Nephron progenitor cell (in vitro differentiated cells): ENCODE measurements at places on chromosomes 1 and 21.

DNA sequence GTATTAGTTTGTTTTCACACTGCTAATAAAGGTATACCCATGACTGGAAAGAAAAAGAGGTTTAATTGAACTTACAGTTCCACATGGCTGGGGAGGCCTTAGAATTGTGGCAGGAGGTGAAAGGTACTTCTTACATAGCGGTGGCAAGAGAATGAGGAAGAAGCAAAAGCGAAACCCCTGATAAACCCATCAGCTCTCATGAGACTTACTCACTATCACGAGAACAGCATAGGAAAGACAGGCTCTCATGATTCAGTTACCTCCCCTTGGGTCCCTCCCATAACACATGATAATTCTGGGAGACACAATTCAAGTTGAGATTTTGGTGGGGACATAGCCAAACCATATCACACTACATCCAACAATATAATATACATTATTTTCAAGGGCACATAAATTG is 145.7 kb upstream of the BARHL2 start:
- no peak for DNase-seq

- DNase-seq = no peak
Measured at GRCh38 chr21:27831816-27832569, 865.1 kb upstream of the ADAMTS5 start.

DNA sequence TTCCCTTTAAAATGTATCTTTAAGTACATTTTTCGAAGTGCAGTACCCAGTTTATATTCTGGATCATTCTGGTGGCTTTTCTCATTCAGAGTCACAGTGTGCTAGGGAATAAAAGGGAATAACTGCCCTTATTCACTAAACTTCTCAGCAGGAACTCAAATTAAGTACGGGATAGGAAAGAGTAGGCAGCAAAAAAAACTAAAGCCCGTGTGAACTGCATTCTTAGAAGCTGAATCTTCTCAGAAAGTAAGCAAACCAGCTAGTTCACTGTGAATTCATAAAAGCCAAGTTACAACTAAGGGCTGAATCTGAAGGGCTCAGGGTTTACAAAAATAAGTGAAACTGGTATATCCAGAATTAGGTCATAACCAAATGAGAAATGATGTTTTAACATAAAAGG is 22.0 kb downstream of the PRPF38A start:
- DNase-seq = no peak

DNA sequence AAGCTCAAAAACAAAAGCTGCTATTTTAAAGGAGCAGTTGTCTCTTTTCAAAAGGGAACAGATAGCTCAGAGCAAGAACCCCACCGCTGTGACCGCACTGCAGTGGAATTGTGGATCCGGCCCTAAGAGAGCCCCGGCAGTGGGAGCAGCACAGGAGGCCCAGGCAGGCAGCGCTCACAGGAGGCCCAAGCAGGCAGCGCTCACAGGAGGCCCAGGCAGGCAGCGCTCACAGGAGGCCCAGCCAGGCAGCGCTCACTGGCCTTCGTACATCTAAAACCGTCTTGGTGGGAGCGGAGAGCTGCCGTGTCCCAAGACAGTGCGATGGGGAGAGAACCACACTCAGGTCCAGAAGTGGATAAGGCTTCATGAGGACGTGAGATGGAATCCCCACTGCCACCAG is 4.0 kb downstream of the TFF3 start:
- DNase-seq = no peak

DNA sequence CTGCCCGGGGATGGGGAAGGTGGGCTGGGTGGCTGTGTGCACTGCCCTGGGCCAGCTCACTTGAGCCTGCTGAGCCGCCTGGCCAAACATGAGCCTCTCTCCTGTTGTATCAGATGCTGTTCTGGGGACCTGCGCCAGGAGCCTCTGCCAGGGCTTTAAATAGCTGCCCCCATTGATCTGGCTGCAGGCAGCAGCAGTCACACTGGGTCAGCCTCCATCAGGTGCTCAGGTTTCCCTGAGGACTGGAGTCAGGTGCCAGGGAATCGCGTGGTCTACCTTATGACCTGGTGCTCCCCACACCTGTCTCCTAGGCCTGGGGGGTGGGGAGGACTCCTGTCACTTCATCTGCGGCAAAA is 700 bp upstream of the CCDC28B start:
- DNase-seq = no peak

- no peak for DNase-seq
Measured at GRCh38 chr1:64421377-64421776, 48.6 kb upstream of the CACHD1 start.

- DNase-seq = peak; percentile 62
Measured at GRCh38 chr1:151131701-151132334, 14.6 kb downstream of the SEMA6C start.

DNA sequence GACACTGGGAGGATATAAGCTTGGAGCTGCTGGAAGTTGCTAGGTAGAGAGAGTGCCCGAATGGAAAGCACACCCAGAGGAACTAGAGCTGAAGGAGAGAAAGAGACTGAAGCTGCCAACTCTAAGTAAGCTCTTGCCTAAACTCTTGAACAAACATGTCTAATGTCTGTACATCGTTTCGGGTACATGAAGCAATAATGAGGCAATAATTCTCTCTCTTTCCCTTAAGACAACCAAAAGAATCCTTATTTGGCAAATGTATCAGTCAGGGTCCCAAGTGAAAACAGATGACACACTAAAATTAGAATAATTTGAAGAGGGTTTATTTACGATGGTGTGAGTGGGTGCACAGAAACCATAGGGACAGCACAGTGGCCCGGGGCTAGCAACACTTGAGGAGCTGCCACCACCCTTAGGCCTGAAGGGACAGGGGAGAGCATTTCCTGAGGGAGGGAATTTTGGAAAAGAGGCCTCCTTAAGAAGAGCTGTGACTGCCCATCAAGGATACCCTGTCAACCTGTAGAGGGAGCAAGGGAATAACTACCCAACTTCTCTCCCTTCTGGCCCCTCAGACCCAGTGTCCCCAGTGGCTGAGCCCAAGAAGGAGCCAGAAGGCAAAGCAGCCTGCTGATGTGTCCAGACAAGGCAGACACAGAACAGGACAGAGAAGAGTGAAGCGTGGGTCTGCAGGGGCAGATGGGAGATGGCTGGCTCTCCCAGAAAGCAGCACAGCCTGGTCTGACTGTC is 36.1 kb upstream of the KHDRBS1 start:
- no peak for DNase-seq

DNA sequence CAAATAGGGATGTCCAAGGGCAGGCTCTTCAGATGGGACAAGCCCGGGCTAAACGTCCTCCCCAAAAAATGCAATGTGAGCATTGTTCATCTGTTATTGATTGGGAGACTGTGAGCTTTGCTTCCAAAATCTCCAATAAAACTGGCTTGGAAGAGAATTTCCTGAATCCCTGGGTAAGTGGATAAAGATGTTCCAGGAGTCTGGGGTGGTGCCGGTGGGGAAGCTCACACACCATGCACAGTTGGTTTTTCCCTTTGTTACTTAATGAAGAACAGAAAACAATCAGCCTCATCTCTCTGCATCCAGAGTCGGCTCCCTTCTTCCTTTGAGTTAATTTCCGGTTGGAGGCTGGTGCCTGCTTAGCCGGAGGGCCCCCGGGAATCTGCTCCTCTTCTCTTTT is 72.1 kb upstream of the ZBTB40 start:
- DNase-seq = no peak

DNA sequence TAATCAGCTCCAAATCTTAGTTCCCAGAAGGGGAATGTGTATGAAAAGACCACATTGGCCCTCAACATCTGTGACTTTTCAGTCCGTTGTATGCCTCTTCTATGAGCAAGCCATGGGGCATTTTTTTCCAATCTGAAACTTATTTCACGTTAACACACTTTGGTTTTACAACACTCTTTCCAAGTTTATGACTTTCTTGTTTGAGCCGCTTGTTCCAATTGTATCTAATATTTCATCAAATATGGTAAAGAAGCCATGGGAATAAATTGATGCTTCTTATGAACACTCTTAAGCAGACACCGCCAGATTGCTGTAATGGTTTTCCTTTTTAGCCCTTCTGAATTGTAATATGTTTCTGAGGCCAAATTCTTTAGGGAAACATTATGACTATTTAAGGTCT is 359.9 kb downstream of the HLX start:
- no peak for DNase-seq

- DNase-seq = no peak
Measured at GRCh38 chr1:36108314-36108713, 16.7 kb downstream of the COL8A2 start.

DNA sequence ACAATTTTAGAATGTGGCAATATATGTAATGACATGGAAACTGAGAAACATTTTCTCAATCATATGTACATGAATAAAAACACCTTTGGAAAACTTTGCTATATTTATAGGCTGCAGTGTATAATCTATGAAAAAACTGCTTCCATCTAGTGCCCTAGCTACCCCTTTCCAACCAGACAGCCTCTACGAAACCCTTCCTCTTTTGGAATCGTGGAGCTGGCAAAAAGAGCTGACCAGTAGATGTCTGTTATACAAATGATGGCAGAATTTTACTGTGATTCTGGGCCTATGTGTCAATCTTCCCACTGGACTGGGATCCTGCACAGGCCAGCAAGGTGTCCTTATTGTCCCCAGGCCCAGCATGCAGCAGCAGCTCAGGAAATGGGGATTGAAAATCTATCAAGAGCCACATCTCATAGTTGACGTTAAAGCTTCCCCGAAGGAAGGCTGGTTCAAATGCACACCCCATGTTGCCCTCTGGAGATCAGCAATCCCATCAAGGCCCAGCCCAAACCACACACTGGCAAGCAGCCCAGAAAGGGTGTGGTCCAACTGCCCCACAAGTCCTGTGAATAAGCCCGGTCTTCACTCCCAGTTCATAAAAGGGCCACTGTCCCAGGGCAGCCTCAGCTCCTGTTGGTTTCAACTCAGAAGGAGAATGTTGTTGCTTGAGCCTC is 8.8 kb upstream of the FAM20B start:
- DNase-seq = no peak

- DNase-seq = no peak
Measured at GRCh38 chr1:75708910-75709309, 15.6 kb upstream of the ACADM start.

DNA sequence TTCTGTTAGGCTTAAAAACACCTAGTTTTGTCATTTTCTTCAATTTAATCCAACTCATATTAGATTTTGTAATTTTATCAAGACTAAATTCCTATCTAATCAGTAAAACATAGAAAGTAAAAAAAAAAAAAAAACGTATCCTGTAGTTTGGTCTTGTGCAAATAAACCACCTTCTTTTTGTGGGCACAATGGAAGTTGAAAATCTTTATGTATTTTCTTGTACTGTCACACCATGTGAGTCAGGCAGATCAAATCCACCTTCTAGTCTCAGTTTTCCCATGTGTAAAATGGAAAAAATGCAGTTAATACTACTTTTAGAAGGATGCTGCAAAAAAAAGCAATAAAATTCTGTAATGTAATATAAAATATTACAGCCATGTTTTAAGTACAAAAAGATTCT is 129.8 kb downstream of the CYYR1 start:
- DNase-seq = no peak

- peak; percentile 66 for DNase-seq
Measured at GRCh38 chr1:116724765-116725375, 29.4 kb upstream of the CD2 start.

GRCh38 chr1:8629241-8630091 is 188.0 kb downstream of the RERE start:
- no peak for DNase-seq

DNA sequence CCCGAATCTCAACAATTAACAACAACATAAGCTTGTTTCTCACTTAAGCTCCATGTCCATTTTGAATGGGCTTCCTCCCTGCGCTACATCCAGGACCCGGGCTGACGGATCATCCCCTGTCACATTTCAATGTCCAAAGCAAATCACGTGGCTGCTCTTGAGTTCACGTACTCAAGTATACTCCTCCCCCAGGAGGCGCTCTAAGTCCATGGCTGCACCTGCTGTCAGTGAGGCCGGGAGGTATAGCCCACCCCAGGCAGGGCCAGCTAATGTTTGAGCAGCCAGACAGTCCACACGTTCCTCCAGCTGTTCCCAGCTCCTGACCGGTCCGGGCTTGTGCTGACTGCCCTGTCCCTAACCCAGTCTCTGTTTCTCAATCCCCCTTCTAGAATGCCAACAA is 220.8 kb downstream of the SLC35F3 start:
- DNase-seq = peak; percentile 72

DNA sequence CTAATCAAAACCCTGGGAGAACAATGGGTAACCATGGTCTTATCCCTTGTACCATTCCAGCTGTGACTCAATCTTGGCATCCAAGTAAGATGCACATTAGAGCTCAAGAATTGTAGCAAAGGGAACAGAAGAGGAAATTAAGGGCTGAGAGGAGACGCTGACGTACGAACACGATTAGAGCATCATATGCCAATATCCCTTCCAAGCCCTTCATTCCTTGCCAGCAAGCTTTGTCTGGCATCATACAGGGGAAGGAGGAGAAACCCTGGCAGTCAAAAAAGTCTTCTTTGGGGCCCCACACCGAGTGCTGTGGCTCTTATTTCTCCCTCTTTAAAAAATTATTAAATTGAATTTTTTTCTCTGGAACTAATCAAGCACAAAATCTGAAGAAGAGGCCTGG is 120.9 kb downstream of the ASTN1 start:
- no peak for DNase-seq

- no peak for DNase-seq
Measured at GRCh38 chr21:15363921-15364320, 299.1 kb upstream of the NRIP1 start.

GRCh38 chr1:205298191-205298994 is 23.2 kb downstream of the NUAK2 start:
- DNase-seq = peak; percentile 70

- no peak for DNase-seq
Measured at GRCh38 chr21:37358397-37358796, 8.2 kb upstream of the DYRK1A start.

- DNase-seq = no peak
Measured at GRCh38 chr1:231527586-231528171, 790 bp upstream of the TSNAX start.

GRCh38 chr21:34988139-34988538 is 61.0 kb downstream of the RUNX1 start:
- peak; percentile 10 for DNase-seq

DNA sequence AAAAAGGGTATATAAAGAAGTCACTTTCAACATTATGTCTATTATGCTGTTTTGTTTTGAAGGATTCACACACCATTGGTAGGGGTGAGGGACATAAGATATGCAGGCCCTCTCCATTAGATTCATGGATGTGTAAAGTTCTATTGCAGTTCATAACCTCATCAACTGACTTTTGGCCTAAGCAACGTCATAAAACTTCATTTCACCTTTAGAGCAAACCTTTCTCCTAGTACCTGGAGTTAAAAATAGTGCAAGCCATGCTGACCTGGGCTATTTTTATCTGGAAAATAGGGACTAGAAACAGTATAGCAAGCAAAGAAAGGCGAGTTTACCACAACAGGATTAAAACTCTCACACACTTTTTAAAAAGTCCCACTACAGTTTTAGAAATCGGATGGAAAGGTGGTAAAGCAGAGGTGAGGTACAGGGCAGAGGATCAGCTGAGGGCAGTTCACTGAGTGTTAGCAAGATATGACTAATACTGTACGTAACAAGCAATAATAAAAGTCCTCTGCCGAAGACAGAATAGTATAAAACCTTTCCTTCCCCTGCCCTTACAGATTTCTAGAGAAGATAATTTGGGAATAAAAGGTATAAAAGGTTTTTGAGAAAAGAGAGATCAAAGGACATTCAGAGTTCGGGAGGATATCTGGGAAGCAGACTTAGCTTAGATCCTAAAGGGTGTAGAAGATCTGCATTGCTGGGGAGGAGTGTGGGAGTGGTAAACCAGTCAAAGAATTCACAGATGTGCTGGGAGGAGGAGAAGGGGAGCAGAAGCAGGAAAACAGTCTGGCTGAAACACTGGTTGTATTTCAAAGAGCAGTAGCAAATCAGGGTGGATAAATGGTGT is 14.3 kb downstream of the EGLN1 start:
- no peak for DNase-seq
